Cardiac septum (tissue), 1 donor: ENCODE measurements at places on chromosomes 1 and 21. TPM values are rescaled to one million over a fixed set of nuclear protein-coding genes. Genes with fewer than 3 reads are reported as not detected.

- no peak for DNase-seq
Measured at GRCh38 chr1:92944901-92945747, 16.1 kb downstream of the DIPK1A start.

LENEP gene
- not detected for total RNA-seq

KRTAP12-2 gene
- total RNA-seq = not detected

DNA sequence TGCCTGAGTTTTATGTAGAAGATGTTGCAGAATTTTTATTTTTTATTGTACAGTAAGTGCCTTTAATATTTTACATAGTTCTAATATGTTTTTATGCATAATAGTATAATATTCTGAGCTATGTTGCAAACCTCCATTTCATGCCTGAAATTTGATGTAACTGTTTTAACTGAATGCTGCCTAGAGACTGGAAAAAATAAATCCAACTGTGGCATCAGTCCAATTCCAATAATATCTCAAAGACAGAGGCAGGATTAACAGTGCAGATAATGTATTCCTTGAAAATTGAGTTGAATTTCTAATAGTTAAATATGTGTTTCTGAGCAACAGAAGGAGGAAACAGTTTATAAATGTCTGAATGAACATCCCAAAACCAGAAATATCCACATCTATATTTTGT, 61.1 kb upstream of the KIF1B start:
- DNase-seq = no peak

DNA sequence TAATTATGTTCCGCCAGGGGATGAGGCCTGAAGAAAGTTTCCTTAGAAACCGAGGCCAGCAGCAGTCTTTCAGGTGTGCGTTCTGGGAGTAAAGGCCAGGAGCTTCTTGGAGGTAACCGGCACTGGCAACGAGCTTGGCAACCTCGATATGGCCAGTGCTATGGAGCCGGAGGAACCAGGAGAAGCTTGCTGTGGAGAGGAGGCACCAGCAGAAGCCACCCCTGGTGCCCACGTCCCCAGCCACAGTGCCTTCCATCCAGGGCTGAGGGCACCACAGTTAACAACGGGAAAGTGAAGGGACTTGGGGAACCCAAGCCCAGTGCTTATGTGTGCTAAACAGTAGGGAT, 41.5 kb upstream of the LIN9 start:
- no peak for DNase-seq

COL16A1 gene
- 45.9 TPM for total RNA-seq

- DNase-seq = no peak
Measured at GRCh38 chr1:105516068-105516467, 1540.4 kb upstream of the PRMT6 start.

CIART gene
- 10.0 TPM for total RNA-seq
